NCI-H2227 treated with DMSO at 0.1 percent for 48 hours (cell line): ENCODE measurements at places on chromosomes 12 and 14.

DNA sequence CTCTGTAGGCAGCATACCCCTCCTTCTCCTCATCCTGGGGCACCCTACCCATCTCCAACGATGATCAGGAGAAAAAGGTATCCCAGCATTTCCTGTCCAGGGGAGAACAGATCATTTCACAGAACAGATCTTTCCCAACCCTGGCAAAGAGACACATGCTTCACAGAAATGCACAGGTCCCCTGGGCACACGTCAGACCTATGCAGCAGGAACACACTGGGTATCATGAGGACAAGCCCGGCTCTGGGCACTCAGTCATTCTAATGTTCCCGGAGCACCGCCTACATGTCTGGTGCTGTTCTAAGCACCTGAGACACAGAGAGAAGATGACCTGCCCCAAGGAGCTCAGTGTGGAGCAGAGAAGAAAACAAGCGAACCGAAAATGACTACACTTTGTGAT lies 56.2 kb downstream of the ACTN1 start:
- DNase-seq, result no peak

GRCh38 chr14:52992236-52992870 lies 41.5 kb upstream of the FERMT2 start:
- no peak for DNase-seq

DNA sequence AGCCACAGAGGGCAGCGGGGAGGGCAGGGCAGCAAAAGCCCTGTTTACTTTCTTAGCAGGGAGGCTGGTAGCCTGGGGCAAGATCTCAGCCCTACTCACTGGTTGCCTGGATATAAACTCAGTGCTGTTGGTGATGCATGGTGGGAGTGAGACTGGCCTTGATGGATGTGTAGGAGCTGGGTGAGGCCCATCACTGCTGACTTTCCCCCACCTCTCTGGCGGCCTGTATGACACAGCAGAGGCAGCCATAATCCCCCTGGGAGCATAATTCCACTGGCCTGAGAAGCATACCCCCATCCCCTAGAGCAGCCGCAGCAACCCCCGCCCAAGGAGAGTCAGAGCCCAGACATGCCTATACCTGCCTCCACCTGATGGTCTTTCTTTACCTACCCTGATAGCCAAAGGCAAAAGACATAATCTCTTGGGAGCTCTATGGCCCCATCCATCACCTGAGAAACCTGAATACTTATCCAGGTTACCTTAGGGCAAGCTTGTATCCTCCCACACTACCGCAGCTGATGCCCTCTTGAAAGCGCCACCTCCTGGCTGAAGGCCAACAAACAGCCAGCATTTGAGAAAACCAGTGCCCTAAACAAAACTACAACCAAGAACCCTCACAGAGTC lies 59.3 kb downstream of the DNAI7 start:
- no peak for DNase-seq

DNA sequence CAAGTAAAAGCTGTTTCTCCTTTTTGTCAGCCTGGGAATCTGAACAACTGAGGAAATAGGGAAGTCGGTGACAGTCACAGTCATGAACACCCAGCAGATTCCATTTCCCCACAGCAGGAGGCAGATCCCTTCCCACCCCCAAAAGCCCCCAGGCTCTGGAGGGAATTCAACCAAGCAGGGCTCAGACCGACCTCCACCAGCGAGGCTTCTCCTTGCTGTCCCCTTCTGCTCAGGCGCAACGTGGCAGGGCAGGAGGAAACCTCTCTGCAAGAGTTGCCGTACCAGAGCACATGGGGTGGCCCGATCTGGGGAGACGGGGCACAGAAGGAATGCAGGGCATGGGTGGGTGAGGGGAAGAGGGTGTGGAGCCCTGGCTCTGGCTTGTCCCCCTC lies 319 bp downstream of the GALNT6 start:
- DNase-seq, result no peak

GRCh38 chr12:97142737-97143410 lies 235.8 kb downstream of the NEDD1 start:
- DNase-seq, result peak; percentile 56

DNA sequence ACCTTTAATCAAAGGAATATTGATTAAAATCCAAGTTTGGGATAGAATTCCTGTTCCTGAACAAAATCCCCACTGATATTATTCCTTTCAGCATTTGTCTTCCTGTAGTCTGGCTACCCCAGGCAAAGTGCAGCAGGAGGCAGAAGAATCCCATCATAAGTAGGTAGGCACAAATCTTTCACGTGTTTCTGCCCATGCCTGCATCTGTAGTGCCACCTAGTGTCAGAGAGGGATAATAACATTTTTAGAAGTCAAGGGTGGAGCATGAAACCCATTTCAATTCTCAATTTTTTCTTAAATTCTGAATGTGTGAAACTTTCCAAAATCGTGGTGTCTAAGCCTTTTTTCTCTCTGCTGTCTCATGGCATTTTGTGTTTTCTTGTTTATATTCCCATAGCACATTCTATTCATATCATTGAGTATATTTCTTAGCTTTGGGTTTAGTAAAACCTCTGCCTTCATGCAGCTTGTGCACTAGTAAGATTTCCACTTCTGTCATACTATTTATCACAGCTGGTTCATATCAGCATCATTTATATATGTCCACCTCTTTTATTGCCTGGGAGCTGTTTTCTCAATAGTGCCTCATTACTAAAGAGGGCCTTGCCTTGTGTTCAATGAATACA lies 47.8 kb upstream of the RERG start:
- peak; percentile 57 for DNase-seq

DNA sequence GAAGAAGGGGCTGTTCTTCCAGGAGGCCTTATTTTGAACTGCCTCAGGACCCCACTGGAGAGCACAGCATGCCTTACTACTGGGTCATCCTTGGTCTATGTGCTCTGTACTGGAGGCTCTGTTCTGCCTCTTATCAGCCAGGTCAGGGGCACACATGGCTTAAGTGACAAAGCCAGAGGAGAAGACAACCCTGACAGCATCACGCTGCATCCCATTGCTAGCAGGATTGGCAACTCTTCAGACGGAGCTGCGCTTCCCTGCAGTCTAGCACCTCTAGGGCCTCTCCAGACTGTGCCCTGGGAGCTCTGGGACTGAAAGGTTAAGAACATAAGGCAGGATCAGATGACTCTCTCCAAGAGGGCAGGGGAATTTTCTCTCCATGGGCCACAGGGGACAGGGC lies 17.3 kb upstream of the TIGAR start:
- no peak for DNase-seq

- no peak for DNase-seq
These were observed 49.7 kb downstream of the KIF26A start for GRCh38 chr14:104187931-104188726.

- no peak for DNase-seq
These were observed 315.8 kb downstream of the RGS6 start for GRCh38 chr14:72247896-72248465.

- peak; percentile 76 for DNase-seq
These were observed 51.3 kb downstream of the CPSF6 start for GRCh38 chr12:69290545-69291277.

DNA sequence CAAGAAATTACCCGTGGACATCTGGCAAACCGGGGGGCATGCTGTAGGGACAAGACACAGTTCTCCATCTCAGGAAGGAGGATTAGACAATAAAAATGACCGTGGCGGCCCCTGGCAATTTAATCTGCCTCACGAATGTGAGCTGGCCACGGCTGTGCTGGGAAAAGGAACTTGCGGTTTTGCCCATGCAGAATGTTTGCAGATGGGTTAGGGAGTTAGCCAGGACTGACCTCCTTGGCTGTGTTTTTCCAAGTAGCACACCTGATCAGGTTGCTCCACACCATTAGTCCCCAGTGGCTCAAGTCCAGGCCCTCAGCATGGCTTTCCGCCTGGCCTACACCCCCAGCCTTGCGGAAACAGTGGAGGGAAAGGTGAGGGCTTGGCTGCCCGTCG lies 20.8 kb downstream of the TPCN1 start:
- DNase-seq, result no peak

GRCh38 chr14:64060648-64061096 lies 207.9 kb downstream of the SYNE2 start:
- DNase-seq, result no peak

DNA sequence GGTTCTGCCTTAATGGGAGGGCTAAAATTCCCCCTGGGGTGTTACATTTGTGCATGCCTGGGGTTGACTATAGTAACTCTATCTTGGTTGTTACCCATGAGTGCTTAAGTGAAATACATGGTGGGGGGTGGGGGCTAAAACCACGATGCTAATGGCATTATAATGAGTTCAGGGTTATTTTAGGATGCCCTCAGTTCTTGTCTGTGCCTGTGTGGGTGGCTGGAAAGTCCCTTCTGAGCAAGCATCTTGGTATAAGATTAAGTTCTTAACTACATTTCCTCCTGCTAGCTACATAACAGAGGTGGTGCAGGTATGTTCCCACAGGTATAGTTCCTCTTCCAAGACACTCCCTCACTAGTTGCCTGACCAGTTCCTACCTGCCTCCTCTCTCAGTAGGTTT lies 822.3 kb downstream of the LRFN5 start:
- DNase-seq, result no peak

DNA sequence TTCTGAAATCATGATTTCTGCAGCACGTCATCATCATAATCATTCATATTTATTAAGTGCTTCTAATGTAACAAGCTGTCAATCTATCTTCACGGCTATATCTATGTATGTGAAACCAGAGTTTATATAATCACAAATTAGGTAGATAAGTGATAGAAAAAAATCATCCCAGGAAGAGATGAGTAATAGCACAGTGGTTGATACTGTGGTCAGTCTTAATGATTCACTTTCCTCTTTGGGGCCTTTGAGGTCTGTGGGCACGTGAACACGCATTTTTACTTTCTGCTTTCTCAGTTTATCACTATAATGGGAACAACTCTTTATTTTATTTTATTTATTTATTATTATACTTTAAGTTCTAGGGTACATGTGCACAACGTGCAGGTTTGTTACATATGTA lies 265.9 kb upstream of the NOVA1 start:
- DNase-seq, result no peak

DNA sequence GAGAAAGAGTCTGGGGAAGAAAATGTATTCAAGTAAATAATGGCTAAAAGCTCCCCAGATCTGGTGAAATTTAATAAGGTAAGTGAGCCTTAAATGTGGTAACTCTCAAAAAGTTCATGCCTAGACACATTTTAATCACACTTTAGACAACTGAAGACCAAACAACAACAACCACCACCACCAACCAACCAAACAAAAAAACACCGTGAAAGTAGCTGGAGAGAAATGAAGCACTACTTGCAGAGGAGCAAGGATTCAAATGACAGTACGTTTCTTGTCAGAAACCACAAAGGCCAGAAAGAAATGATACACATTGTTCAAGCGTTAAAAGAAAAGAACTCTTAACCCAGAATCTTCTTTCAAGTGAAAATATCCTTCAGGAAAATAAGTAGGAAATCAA lies 208.3 kb downstream of the MYRFL start:
- DNase-seq, result no peak

GRCh38 chr14:58752289-58752688 lies 114.5 kb downstream of the DACT1 start:
- no peak for DNase-seq

DNA sequence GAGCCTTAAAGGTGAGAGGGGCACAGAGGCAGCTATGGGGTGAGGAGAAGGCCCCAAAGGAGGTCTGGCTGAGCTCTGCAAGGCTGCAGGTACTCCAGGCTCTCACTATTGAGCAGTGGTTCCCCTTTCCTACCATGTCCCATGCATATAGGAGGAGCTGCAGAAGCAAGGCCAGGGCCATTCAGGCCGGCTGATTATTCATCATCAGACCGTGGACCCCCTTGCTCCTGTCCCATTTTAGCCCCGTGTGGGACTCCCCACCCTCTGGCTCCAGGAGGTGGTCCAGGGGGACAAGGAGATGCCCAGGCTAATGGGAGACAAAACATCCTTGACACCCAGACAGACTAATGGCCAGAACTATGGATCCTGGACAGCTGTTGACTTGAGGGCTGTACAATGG lies 3.1 kb downstream of the GPD1 start:
- no peak for DNase-seq

DNA sequence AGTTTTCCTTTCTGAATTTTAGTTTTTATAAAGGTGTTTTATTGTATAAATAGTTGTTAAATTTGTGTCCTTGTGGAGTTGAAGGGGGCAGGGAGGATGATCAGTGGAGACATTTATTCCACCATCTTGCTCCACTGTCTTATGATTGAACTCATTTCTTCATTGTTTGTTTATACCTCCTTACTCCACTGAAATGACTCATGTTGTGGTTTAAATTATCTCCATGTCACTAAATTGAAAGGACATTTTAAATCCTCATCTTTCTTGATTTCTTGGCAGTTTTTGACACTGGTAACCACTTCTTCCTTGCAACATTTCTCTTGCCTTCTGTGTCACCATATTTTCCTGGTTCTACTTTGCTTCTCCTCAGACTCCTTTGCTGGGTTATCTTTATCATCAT lies 23.6 kb upstream of the FERMT2 start:
- DNase-seq, result no peak

GRCh38 chr12:48988030-48988649 lies 10.0 kb downstream of the WNT1 start:
- DNase-seq, result no peak

DNA sequence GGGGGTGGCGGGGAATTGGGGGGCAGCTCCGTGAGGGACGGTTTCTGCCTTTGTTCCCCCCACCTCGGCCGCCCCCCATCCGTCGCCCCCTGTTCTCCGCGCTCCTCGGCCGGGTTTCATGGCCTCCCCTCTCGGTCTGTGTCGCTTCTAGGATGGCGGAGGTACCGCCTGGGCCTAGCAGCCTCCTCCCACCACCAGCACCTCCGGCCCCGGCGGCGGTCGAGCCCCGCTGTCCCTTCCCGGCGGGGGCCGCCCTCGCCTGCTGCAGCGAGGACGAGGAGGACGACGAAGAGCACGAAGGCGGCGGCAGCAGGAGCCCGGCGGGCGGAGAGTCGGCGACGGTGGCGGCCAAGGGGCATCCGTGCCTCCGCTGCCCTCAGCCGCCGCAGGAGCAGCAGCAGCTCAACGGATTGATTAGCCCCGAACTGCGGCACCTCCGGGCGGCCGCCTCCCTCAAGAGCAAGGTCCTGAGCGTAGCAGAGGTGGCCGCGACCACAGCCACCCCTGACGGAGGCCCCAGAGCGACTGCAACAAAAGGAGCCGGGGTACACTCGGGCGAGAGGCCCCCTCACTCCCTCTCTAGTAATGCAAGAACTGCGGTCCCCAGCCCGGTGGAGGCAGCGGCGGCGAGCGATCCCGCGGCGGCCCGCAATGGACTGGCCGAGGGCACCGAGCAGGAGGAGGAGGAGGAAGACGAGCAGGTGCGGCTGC lies 575 bp downstream of the NAA30 start:
- peak; percentile 10 for DNase-seq
